Testis (tissue), 5 donors: ENCODE measurements at places on chromosomes 11 and 22. TPM values are rescaled to one million over a fixed set of nuclear protein-coding genes. Genes with fewer than 3 reads are reported as not detected.

DNA sequence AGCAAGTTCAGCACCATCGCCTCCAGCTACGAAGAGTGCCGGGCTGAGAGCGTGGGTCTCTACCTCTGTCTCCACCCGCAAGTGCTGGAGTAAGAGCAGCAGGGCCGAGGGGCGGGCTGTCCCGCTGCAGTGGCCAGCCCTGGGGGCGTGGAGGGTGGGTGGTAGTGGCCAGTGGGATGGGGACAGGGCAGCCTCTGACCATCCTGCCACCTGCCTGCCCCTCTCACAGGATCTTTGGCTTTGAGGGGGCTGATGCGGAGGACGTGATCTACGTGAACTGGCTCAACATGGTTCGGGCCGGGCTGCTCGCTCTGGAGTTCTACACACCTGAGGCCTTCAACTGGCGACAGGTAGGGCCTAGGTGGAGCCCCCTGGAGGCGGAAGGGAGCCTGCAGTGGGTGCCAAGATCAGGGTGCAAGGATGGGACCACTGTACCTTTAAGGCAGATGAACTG is 15.0 kb upstream of the BBS1 start:
- no peak for DNase-seq

GRCh38 chr11:23725752-23726151 is 771.1 kb upstream of the LUZP2 start:
- DNase-seq, result no peak

GRCh38 chr11:846496-847098 is 3.9 kb downstream of the TSPAN4 start:
- DNase-seq, result no peak

DNA sequence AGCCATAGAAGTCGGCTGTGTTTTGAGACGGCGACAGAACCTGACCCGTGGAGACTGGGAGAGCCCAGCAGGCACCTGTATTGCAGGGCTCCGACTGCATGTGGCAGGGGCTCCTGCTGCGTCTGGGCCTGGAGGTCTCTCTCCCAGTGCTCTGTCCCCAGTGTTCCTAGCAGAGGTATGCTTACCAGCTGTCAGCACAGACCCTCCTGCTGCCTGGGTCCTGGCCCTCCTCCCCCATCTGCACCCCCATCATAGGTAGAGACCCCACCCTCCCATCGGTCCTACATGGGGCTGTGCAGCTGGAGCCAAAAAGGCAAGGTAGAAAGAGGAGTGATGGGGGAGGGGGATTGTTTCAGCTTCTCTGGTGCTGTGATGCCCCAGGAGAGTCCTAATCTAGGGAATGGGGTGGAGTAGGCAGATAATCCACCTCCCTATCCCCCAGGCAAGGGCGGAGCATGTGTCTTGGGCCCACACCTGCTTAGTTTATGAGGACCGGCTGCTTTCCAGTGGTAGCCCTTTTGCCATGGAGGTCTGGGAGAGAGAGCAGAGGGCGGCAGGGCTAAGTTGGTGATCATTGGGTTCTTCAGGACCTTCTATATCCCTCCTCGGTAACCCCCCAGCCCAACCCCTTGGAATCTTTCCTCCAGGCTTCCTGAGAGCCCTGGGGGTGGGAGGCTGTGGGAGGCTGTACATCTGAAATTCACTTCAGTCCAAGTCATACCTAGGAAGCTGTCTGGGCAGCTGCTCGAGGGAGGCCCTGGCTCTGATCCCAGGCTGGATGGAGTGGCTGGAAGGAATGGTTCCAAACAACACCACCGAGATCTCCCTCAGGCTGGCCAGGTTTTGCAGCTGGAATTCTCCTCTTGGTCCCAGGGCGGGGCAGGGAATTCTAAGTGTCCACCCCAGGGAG is 5.3 kb downstream of the SLC7A4 start:
- DNase-seq, result peak; percentile 68

DNA sequence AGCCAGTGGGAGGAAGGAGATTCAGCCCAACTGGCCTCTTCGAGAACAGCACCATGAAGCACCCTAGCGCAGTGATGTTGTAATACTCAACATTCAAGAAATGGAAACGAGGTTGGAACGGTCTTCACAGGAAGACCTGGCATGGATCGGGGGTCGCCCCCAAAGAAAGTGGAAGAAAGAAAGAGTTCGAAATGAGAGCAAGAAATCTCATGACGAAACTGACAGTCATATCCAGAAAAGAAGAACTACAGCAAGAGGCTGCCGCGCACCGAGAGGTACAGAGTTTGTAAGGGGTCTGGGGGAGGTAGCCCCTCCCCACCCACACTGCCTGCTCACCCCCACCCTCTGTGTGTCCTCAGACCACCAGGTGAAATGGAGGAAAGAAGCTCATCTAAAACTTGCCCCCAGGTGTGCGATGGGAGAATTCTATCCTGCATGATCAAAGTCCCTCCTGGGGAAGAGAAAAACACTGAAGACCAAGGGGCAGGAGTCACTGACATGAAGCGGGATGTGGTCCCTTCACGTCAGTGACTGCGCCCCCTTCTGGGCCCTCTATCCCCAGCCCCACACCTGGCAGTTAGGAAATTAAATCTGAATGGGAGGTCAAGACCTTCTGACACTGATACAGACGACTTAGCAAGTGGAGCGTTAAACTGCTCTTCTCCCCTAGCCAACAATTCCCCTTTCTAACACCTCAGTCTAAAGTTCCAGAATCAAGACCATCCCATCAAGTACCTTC is 52.9 kb upstream of the SPATA19 start:
- peak; percentile 12 for DNase-seq

GRCh38 chr11:67056267-67057204 is at the start of gene RHOD:
Gene RHOD, plus strand, starts transcription at chr11:67056847. Its CDS starts 56 bp downstream, at chr11:67056903.
- DNase-seq, result peak; percentile 46

DNA sequence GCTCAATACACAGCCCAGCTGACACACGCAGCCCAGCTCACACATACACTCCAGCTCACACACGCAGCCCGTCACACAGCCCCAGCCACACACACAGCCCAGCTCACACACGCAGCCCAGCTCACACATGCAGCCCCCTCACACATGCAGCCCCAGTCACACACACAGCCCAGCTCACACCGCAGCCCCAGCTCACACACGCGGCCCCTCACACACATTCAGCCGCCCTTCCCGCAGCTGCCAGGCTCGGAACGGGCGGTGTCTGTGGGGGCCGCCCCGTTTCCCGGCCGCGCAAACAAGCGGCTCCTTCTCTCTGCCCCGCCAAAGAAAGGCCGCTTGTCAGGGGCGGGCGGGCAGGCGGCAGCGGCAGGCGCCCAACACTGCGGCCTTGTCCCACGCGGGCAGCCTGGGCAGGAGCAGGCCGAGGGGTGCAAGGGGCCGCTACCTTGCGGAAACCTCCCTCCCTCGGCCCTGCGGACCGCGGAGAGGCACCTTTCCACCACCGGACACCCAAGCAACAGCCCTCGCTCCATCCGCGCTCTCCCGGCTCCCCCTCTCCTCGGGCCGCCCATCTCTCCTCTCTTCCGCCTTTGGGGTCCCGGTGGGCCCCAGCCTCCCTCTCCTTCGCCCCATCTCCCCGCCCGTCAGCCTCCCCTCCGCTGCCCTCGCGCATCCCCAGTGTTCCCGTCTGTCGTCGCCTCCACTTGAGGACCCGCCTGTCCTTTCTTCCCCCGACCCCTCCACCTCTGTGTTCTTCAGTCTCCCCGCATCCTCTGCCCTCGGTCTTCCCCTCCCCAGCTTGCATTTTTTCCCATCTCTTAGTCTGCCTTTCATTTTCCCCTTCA is 2.2 kb downstream of the PHLDB1 start:
- DNase-seq, result no peak

GRCh38 chr22:16933291-16934282 is 74.4 kb downstream of the GAB4 start:
- no peak for DNase-seq

GRCh38 chr11:68775951-68776388 is 24.6 kb upstream of the TESMIN start:
- DNase-seq, result no peak

DNA sequence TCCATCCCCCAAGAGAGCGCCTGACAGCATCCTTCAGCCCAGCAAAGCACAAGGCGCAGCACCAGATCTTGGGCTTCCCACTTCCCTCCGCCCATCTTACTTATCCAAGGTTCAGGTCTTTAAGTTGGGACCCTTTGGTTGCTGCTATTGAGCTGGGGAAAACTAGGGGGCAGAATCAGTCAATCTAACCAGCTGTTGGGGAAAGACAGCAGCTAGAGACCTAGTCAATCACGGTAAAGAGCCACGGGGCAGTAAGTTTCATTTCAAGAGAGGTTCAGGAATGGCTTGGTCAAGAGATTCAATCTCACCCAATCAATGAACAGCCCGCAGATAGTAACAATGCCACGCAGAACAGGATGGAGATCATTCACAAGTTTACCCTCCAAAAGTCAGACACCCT is 1.7 kb downstream of the ABTB2 start:
- no peak for DNase-seq

- DNase-seq, result no peak
Measured at GRCh38 chr11:5288906-5289550, 12.7 kb downstream of the OR51B4 start.

DNA sequence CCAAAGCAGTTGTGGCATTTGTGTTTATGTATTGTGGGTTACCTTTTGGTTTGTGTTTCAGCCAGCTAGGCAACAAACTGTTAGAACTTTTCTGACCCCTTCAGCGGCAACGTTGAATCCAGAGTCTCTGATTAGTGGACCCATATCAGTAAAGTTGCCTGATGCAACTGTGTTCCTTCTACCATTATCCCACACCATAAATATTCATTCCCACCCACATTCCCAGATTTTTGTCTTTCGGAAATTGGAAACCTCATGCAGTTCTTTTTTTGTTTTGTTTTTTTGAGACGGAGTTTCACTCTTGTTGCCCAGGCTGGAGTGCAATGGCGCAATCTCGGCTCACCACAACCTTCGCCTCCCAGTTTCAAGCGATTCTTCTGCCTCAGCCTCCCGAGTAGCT is 30.7 kb upstream of the RBX1 start:
- DNase-seq, result no peak

GRCh38 chr11:93614173-93614722 is 47.2 kb upstream of the CEP295 start:
- DNase-seq, result no peak

DNA sequence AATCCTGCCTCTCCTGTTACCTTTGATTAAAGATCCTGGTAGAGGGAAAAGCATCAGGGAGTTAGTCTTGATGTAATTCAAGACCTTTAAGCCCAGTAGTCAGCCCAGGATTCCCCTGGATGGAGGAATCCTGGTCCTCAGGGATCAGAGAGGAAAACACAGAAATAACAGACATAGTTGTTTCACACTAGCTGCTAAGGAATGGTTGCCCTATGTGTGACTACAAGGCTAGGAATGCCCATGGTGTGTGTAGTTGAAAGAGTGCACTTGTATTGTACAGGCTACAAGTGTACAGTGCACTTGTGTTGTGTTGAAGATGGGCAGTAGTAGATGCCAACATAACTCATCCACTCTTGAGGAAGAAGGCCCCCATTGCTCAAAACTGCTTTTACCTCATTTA is 226.8 kb downstream of the AASDHPPT start:
- DNase-seq, result no peak

DNA sequence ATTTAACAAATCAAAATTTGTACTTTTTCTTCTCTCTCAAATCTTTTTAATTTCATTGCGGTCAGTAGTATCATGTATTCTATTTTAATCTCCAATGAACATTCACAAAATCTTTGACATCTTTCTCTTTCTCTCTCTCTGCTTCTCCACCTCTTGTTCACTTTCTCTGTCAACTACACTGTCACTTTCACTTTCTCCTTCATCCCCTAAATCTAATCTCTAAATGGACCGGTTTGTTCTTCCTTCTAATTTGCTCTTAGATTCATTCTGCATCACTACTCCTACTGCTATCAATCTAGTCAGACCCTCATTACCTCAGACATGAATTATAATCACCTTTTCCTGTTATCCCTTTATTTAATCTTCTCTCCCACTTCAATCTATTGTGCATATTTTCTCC is 18.6 kb downstream of the CCDC73 start:
- no peak for DNase-seq

GRCh38 chr22:41561335-41561734 is 525 bp downstream of the CSDC2 start:
- peak; percentile 42 for DNase-seq

- no peak for DNase-seq
Measured at GRCh38 chr11:64124147-64124546, 41.8 kb downstream of the MACROD1 start.

GRCh38 chr22:37472418-37473006 is 13.7 kb downstream of the MFNG start:
- DNase-seq, result no peak

DNA sequence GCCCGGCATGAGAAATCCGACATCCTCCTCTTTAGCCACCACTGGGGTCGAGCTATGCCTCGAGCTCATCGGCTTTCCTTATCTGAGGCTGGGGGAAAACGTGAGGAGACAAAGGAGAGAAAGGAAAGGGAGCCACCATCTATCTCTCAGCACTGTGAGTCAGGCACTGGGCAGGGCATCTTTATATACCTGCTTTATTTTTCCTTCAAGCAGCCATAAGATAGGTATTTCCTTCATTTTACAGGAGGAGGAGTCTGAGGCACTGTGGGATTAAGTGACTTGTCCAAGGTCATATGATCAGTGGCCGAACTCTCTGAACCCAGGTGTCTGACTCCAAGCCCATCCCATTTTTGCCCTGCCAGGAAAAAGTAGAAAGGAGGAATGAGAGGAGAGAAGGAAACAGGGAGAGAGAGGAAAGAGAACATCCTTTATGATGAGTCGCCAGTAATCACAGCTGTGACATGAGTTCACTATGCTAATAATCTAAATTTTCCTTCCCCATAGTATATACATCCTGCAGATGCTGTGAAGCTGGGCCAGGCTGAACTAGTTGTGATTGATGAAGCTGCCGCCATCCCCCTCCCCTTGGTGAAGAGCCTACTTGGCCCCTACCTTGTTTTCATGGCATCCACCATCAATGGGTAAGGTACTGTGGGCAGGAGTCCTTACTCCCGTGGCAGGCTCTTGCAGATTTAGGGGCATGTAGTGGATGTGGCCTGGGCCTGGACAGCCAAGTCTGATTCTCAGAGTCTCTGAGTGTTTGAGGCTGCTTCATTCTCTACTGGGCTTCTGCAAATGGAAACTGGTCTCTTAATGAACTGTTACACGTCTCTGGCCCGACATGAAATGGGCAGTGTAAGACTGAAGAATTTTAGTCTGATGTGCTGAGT is 21.8 kb downstream of the NAT10 start:
- no peak for DNase-seq

GRCh38 chr11:71117311-71117710 is 135.1 kb downstream of the SHANK2 start:
- no peak for DNase-seq

- DNase-seq, result no peak
Measured at GRCh38 chr11:118126082-118126838, 26.4 kb downstream of the SCN4B start.

DNA sequence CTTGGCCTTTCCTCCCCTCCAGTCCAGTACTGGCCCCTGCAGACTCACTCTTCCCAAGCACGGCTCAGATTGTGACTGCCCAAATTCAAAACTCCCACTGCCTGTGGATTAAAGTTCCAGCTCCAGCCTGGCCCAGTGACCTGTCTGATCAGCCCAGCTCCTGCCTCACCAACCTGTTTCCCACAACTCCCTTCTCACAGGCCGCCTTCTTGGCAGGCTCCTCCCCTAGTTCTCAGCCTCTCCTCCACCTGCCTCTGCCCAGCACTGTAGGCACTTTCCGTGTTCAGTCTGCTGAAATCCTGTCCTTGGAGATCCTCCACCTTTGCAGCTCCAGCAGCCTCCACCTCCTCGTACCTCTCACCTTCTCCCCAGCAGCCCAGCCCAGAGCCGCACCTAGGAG is 68.6 kb downstream of the MICAL2 start:
- no peak for DNase-seq

- peak; percentile 66 for DNase-seq
Measured at GRCh38 chr22:18005201-18005926, 19.0 kb downstream of the MICAL3 start.

The TTC36 gene
- 5.7 TPM for total RNA-seq

The C11orf91 gene
- 0.81 TPM for total RNA-seq

The CARD18 gene
- 2.3 TPM for total RNA-seq

The SLC22A8 gene
- total RNA-seq, result 0.06 TPM

The B4GAT1 gene
- total RNA-seq, result 45.1 TPM

The IFITM1 gene
- 93.3 TPM for total RNA-seq

The RFPL1 gene
- 0.37 TPM for total RNA-seq
